ENCODE measurements at places on chromosomes 13 and 19. TPM values are rescaled to one million over a fixed set of nuclear protein-coding genes. Genes with fewer than 3 reads are reported as not detected.

DNA sequence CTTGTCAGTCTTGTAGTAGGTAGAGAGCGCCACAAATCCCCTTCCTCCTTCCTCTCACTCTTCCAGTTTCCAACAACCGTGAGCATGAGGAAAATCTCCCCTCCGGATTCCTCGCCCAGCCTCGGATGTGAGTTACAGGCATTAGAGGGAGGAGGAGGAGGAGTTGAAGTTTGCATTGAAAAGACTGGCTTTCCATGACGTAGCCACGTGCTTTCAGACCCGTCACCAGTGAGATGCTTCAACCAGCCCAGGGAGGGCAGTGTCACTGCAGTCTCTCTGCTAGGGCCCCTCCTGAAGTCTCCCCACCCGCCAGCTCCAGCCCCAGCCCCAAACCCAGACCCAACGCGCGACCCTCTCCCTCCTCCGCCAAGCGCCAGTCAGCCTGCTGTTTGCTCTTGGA lies 442 bp upstream of the FGF14 start:
- no peaks in the 10 kb centered on the region for H3K36me3 ChIP-seq
- no peak overlapping the region for H3K4me3 ChIP-seq
- peaks cover 22% of the 10 kb centered on the region for H3K4me1 ChIP-seq
- peaks cover 39% of the 10 kb centered on the region for H3K27me3 ChIP-seq
- peak; percentile 20 for DNase-seq

GRCh38 chr13:96544957-96545356 lies 449.3 kb downstream of the OXGR1 start:
- no peak for DNase-seq
- H3K36me3 ChIP-seq: no peaks in the 10 kb centered on the region
- no peaks in the 10 kb centered on the region for H3K4me1 ChIP-seq
- H3K27ac ChIP-seq: no peak overlapping the region
- H3K27me3 ChIP-seq: no peaks in the 10 kb centered on the region

ZNF723 gene
- not detected for total RNA-seq

GRCh38 chr13:91295712-91296410 lies 51.6 kb upstream of the MIR17HG start:
- no peaks in the 10 kb centered on the region for H3K36me3 ChIP-seq
- H3K4me3 ChIP-seq: no peak overlapping the region
- no peaks in the 10 kb centered on the region for H3K27me3 ChIP-seq
- no peaks in the 10 kb centered on the region for H3K4me1 ChIP-seq
- no peak for DNase-seq

CPAMD8 gene
- total RNA-seq: 0.18 TPM

LINGO3 gene
- 0.15 TPM for total RNA-seq

GRCh38 chr13:66483712-66484111 lies 746.4 kb downstream of the PCDH9 start:
- H3K27ac ChIP-seq: no peak overlapping the region
- DNase-seq: no peak
- H3K4me1 ChIP-seq: no peaks in the 10 kb centered on the region
- no peak overlapping the region for H3K4me3 ChIP-seq

ZNF83 gene
- 28.0 TPM for total RNA-seq

FGF21 gene
- total RNA-seq: not detected

B3GNT3 gene
- not detected for total RNA-seq

SIN3B gene
- 34.8 TPM for total RNA-seq

ZMYM2 gene
- 42.1 TPM for total RNA-seq

DNA sequence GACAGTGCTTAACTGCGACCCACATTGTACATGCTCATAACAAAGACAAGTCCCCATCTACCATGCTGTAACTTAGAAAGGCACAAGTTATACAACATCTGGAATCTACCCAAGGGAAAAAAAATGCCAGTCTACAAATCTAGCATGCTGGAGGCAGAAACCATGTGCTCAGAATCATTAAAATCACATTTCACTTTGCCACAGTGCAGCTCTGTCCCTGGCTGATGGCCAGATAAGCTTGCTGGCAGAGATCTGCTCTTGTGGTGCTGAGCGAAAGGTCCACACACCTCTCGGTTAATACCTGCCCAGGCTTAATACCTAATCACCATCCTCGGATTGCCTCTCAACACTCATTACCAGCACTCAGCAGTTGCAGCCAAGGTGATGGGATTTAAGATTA lies 74.1 kb upstream of the UQCRFS1 start:
- no peaks in the 10 kb centered on the region for H3K36me3 ChIP-seq
- no peak overlapping the region for H3K27ac ChIP-seq
- H3K4me1 ChIP-seq: no peaks in the 10 kb centered on the region
- no peak for DNase-seq

DNA sequence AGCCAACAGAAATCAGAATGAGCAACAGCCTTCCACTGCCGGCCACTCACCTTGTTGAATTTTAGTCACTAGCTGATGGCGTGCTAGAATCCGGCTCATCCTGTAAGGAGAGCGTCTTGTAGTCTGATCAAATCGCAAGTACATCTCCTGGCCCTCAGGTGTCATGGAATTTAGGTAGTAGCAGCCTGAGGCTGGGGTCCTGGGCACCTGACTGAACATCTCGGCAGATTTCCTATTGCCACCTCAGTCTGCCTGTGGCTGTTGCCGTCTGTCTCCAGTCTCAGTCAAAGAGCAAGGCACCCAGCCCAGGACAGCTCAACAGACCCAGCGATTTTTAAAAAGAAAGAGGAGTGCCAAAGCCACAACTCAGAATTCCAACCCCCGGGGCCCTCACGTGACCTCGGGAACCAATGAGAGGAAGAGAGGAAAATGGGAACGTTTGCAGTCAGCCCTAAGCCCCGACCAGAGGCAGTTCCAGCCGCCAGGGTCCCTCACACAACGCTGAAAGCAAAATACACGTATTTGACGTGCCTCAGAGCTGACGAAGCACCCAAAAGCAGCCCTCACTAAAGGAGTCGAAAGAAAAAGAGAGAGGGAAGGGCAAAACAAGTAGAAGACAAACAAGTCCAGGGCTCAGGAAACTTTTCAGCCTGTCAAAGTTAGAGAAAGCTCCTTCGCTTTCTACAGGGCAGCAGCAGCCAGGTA lies at the start of gene STARD13:
Gene STARD13 (minus strand): TSS at position 336 of the 705 bp plus-strand sequence. CDS start 117 bp downstream, at position 219.
- peaks cover 4% of the 10 kb centered on the region for H3K27me3 ChIP-seq
- DNase-seq: no peak
- peaks cover 15% of the 10 kb centered on the region for H3K4me1 ChIP-seq
- H3K27ac ChIP-seq: no peak within 1 kb of the TSS

- no peaks in the 10 kb centered on the region for H3K27me3 ChIP-seq
- no peaks in the 10 kb centered on the region for H3K4me1 ChIP-seq
- no peak overlapping the region for H3K27ac ChIP-seq
- no peak overlapping the region for H3K4me3 ChIP-seq
Measured at GRCh38 chr13:73428137-73428536, 369.3 kb downstream of the KLF5 start.

- no peaks in the 10 kb centered on the region for H3K36me3 ChIP-seq
- H3K4me3 ChIP-seq: no peak overlapping the region
Measured at GRCh38 chr19:35963514-35963913, 27.3 kb downstream of the LRFN3 start.

URAD gene
- total RNA-seq: not detected

LPAR2 gene
- 23.6 TPM for total RNA-seq

DNA sequence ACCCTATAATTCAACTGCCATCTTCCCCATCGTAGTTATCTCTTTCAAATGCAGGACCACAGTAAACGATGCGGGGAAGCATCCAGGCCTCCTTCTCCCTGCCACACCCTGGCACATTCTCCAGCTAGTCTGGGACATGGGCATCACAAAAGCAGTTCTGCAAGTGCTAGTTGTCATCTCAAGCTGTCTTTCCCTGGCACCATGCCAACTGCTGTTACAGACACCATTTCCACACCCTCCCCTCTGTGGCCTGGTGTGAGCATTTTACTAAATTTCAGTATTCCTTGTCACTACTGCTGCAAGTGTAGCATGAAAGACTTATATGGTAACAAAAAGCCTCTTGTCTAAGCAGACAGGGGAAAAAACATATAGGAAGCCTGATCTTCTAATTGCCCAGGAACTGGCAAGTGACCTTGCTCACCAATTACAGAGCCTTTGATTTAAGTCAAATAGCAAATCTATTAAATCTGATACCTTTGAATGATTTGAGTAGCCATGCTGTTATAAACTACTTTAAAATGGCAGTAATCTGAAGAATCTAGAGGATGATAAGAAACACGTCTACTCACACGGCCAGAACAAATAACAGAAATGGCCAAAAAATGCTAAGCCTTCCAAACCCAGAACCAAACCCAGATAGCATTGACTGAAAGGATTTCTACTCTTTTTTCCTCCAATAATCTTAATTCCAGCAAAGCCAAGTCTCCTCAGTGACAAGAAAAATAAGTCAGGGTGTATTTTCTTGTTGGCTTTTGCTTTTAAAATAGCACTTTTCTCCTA lies 179.0 kb downstream of the NUFIP1 start:
- H3K36me3 ChIP-seq: no peaks in the 10 kb centered on the region
- no peak overlapping the region for H3K27ac ChIP-seq
- no peaks in the 10 kb centered on the region for H3K27me3 ChIP-seq
- no peaks in the 10 kb centered on the region for H3K4me1 ChIP-seq
- no peak overlapping the region for H3K4me3 ChIP-seq

DNA sequence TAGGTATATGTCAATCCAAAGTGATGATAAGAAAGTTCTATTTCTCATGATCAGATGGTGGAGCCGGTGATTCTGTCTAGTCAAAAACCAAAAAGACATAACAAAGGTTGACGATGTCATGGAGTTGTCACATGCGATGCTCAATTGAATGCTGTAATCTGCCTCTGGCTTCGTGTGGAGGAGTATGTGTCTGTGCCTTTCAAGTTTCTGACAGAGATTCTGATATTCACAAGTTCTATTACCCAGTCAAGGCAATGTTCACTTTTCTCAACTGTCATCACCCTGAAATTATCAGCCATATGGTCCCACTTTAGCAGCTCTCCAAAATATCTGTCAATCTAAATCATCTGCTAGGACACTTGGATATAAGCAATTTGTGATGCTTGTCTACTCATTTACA lies 367.6 kb upstream of the PRR20A start:
- H3K36me3 ChIP-seq: no peaks in the 10 kb centered on the region
- H3K27me3 ChIP-seq: no peaks in the 10 kb centered on the region
- no peak overlapping the region for H3K4me3 ChIP-seq
- no peak overlapping the region for H3K27ac ChIP-seq

All from CD8-positive, alpha-beta memory T cell (primary cell).